NCI-H1048 (cell line): ENCODE measurements at places on chromosomes 7 and 10.

- DNase-seq, result no peak
Measured at GRCh38 chr7:111312966-111313365, 222.0 kb downstream of the LRRN3 start.

GRCh38 chr7:101093906-101094305 is 8.6 kb downstream of the TRIM56 start:
- no peak for DNase-seq

DNA sequence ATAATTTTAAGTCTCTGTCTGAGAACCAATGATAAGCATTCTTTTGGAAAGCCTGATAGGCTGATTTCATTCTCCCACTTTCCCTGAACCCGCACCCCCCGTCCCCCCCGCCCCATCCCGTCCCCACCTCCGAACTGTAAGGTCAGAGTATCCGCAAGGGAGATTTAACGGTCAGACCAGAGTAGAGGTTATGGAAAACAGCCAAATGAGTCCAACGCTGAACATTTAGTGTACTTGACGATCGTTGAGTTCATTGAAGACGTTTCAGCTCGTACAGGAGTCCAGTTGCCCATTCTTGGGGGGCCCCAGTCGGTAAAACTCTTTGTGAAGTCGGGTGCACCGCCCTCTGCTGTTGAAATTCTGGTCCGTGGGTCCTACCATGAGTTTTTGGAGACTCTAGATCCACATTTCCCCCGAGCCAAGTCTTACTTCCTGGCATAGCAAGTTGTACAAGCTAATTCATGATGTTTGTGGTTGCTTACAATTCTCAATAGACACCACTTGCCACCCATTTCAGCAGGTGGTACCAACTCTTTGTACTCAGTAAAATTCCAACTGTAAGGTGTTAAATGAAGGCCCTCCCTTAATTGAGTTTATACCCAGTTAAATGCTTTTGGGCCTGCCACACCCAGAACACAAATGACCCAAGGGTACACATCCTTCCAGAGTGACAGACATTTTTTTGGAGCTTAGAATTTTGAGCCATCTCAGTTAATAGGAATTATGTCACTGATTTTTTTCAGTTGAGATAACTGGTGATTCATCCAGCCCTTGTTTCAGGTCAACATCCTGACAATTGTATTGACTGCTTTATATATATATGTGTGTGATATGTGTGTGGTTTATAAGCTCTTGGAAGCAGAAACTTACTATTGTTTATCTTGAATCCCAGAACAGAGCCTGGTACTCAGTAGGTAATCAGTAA is 1.2 kb downstream of the MARCHF5 start:
- DNase-seq, result no peak

- DNase-seq, result no peak
Measured at GRCh38 chr7:129773871-129774270, 162.4 kb downstream of the NRF1 start.

GRCh38 chr7:96127746-96128145 is 194.2 kb downstream of the SLC25A13 start:
- DNase-seq, result no peak

- DNase-seq, result no peak
Measured at GRCh38 chr10:43905512-43906236, 257.0 kb upstream of the ZNF32 start.

- DNase-seq, result no peak
Measured at GRCh38 chr7:6252341-6252746, 20.1 kb downstream of the CYTH3 start.

- no peak for DNase-seq
Measured at GRCh38 chr7:149819141-149819960, 18.8 kb upstream of the ZNF862 start.

GRCh38 chr7:47698386-47698785 is 116.5 kb upstream of the TNS3 start:
- no peak for DNase-seq

DNA sequence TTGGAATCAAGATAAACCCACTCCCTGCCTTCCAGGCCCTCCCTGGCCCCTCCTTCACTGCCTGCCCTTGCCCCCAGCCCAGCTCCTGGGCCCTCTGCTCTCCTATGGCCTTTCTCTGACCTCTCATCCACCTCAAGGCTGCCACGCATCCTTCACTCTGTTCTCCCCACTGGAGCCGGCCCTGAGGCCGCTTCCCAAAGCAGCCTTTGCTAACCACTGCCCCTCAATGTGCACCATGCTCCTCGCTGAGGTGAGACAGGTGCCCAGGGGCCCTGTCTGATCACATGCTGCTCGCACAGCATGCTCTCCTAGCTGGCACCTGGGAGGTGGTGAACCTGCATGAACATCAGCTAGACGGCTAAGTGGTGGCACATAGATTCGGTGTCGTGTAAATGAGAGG is 138.5 kb upstream of the RET start:
- DNase-seq, result no peak

DNA sequence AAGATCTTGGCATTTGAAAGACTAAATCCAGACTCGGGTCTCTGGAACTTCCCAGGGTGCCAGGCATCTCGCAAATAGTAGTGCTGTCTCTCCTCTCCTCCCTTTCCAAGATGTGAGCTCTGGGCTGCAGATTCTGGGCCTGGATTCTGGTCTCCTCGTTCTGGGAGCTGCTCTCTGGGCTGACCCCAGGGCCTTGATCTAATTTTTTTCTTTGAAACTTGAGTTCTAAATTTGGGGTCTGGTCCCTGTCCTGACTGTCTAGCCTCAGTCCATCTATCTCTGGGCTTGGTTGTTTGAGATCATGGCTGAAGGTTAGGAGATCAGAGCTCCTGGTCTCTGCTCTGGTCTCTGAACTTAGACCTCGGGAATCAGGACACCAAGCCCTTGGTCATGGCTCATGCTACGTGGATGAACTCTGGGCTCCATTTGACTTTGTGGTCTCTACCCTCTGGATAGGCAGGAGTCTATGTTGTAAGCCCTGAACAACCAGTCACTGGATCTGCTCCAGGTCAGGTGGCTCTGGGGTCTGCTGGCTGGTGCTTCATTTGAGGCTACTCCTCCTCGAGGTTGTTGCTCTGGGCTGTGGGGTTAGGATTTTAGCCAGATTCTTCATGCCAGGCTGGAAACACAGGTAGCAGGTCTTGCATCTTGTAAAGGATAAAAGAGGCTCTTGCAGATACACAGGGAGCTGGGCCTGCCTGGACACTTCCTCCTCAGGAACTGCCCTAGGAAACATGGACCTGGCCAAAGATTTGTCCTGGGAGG is 8.0 kb upstream of the MBL2 start:
- no peak for DNase-seq

GRCh38 chr7:29304756-29305155 is 110.2 kb downstream of the CHN2 start:
- no peak for DNase-seq

DNA sequence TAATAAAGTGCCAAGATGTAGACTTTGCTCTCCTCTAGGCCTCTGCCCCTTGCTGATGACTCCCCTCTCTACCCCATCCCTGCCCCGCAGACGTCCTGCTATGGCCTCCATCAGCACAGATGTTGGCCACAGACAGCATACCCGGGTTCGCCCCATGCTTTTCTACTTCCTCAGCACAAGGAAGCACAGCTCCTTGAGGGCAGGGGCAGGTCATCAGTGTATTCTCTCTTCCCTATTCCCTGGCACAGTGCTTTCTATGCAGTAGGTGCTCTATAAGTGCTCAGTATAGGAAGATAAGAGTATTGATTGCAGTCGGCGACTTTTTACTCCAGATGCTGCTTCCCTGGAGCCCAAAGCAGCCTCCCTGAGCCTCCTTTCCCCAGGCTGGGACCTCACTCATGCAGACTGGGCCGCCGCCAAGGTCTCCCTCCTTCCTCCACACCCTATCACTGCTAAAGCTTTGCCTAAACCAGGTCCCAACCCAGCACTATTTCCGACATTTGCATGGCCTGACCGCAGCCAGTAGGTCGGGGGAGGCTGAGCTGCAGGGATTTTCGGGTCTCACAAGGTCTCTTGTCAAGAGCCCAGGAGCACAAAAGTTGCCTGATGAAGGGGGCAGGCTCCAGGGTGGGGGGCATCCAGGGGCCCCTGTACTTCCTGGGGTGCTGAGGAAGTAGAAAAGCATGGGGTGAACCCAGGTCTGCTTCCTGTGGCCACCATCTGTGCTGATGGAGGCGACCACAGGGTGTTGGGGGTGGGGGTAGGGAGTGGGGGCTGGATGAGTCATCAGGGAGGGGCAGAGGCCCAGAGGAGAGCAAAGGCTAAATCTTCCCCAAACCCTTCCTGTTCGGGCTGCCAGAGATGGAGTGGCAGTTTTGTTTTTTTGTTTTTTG is 8.0 kb downstream of the CALHM3 start:
- DNase-seq, result no peak

DNA sequence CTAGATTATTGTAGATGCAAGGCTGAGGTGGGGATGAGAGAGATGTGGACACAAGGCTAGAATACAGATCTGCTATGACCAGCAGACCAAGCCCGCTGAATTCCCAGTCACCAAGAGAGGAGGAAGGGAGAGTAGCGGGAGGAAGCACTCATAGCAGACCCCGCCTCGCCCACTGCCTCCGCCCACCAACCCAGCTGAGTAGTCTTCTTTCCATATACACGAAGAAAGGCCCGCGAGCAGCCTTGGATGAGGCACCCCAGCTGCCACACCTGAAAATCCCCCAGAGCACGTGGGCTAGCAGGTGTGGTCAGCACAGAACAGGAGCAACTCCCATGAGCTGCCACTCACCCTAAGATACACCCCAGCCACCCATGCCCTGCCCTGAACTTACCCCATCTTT is 7.9 kb upstream of the H2BK1 start:
- DNase-seq, result no peak

- no peak for DNase-seq
Measured at GRCh38 chr7:132618956-132619305, 42.7 kb upstream of the PLXNA4 start.

- DNase-seq, result no peak
Measured at GRCh38 chr7:47719675-47720074, 137.8 kb upstream of the TNS3 start.

- DNase-seq, result no peak
Measured at GRCh38 chr7:137960020-137960419, 41.9 kb downstream of the CREB3L2 start.

DNA sequence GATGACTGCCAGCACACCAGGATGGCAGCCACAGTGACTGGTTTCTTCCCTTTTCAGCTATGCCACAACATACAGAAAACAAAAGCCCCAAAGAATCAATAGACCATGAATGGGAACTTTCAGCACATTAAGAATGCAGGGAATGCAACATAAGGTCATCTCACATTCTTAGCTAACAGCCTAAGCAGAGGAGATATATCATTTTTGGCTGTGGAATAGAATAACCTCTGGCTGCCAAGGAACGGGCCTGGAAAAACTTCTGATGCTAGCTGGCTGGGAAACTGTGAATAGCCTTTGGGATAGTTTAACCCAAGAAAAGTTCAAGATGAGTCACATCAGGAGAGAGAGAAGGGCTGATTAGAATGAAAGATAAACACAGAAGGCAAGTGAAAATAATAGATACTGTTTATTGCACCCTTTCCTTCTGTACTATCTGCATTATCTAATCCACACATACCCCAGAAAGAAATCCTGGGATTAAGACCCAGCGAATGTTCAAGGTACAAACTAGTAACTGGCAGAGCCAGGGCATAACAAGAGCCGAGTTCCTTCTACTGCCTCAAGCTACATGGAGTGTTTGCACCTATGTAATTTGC is 169.2 kb downstream of the SEMA3A start:
- DNase-seq, result no peak
